ENCODE measurements at places on chromosomes 4 and X. TPM values are rescaled to one million over a fixed set of nuclear protein-coding genes. Genes with fewer than 3 reads are reported as not detected.

The DUX4 gene
- not detected for total RNA-seq

DNA sequence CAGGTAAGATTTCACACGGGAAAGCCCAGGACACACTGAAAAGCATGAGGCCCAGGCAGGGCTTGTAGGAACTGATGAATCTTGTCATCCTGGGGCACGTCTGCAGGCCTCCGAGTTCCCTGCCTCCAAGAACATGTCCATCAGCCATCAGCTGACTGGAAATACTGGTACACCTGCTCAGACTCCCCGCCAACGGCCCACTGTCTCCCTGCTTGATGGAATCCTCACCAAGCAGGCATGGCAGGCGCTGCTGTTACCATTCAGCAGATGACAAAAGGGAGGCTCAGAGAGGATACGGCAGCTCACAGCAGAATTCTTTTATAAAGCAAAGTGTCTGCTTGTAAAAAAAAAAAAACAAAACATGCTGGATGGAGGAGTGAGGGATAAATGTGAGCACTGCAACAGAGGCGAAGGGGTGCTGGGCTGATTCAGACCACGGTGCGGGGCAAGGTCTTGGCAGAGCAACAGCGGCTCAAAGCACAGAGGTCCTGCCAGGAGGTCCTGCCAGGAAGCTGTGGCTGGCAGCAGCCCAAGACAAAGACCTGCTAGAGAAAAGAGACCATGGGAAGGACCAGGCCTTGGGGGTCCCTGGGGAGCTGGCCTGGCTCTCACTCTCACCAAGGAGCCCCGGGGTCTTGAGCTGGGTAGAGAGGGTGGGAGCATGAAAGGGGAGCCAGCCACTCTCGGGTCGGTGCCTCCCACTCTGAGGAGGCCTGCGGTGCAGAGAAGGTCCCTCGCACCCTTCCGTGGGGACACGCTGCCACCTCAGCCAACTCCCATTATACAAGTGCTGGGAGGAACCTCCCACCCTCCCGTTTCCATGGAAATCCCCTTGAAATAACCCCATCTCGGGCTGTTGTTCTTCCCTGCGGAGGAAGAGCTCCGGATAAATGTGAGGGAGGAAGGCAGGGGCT is 25.6 kb downstream of the PPP2R2C start:
- no peaks in the 10 kb centered on the region for H3K27me3 ChIP-seq
- DNase-seq: peak; percentile 67
- H3K36me3 ChIP-seq: no peaks in the 10 kb centered on the region
- H3K4me1 ChIP-seq: peaks cover 4% of the 10 kb centered on the region

DNA sequence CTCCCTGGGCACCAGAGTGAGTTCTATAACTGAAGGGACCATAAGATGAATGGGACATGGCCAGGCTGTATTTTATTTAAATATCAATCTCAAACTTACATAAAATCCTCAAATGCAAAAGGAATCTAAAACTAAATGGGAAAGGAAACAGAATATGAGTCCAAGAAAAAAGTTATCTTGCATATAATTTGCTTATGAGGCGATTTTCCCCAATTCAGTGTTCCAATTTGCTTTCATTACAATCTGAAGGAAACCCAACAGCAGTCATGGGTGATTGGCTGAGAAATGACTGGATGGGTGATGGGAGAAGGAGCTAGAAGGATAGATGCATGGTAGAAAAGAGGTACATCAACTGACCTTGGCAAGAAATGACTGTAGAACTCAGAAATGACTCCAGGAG is 511.3 kb upstream of the TENM3 start:
- H3K27ac ChIP-seq: no peak overlapping the region
- no peaks in the 10 kb centered on the region for H3K27me3 ChIP-seq
- no peaks in the 10 kb centered on the region for H3K36me3 ChIP-seq
- no peak for DNase-seq
- no peaks in the 10 kb centered on the region for H3K4me1 ChIP-seq

- no peak for DNase-seq
- no peak overlapping the region for H3K4me3 ChIP-seq
- no peaks in the 10 kb centered on the region for H3K4me1 ChIP-seq
- no peaks in the 10 kb centered on the region for H3K27me3 ChIP-seq
Observed at GRCh38 chr4:96092151-96092705, 252.3 kb downstream of the PDHA2 start.

The MAP7D2 gene
- total RNA-seq: 1.2 TPM

The RBM46 gene
- not detected for total RNA-seq

The RHOXF1 gene
- total RNA-seq: not detected

GRCh38 chr4:156832886-156833285 is 138.7 kb downstream of the PDGFC start:
- DNase-seq: no peak
- no peaks in the 10 kb centered on the region for H3K27me3 ChIP-seq
- no peaks in the 10 kb centered on the region for H3K36me3 ChIP-seq
- no peaks in the 10 kb centered on the region for H3K4me1 ChIP-seq
- H3K4me3 ChIP-seq: no peak overlapping the region

GRCh38 chr4:151968643-151969042 is 207.8 kb upstream of the GATB start:
- no peak overlapping the region for H3K4me3 ChIP-seq
- no peak for DNase-seq
- no peaks in the 10 kb centered on the region for H3K27me3 ChIP-seq
- H3K27ac ChIP-seq: no peak overlapping the region
- no peaks in the 10 kb centered on the region for H3K4me1 ChIP-seq

DNA sequence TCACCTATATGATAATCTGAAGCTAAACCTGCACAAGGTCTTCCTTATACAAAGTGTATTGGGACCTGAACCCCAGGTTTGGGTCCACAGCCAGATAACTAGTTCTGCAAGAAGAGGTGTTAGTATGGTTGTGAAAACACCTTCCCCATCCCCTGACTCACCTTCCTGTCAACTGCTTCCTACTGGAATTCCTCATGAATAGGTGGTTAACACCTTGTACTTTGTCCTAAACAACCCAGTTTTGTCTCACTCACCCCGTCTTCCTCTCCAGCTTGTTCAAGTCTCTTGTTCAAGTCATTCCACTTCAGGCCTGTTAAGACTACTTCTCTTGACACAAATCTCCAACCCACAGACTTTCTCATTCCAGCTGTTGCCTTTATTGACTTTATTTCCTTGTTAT is 45.5 kb downstream of the CCNG2 start:
- H3K27me3 ChIP-seq: no peaks in the 10 kb centered on the region

GRCh38 chr4:126757219-126757618 is 875.5 kb upstream of the INTU start:
- H3K4me1 ChIP-seq: no peaks in the 10 kb centered on the region
- H3K4me3 ChIP-seq: no peak overlapping the region
- DNase-seq: no peak
- no peak overlapping the region for H3K27ac ChIP-seq

The DDIT4L gene
- 10.2 TPM for total RNA-seq

DNA sequence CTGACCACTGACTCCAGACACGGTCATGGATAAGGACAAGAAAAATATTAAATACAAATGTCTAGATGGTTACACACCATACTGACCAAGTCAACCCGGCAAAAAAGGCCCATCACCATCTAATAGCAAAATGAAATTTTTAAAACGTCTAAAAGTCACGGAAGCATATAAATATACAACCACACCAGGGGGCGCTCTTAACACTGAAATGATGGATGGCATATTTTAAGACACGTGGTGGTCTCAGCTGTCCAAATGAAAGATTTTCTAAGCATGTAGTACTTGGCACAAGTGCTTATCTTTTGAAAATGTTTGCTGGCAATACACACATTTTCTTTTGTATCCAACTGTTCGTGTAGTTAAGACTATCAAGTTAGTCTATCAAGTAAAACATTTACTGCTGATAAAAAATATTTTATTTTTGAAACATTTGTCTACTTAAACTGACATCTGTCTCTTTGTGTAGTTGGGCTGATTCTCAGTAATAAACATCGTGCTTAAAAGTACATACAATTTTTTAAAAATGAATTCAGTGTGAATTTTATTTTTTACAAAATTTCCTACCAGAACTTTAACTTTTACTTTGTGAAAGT is 64.6 kb downstream of the COX7B2 start:
- H3K27me3 ChIP-seq: no peaks in the 10 kb centered on the region
- H3K4me3 ChIP-seq: no peak overlapping the region
- no peak overlapping the region for H3K27ac ChIP-seq
- H3K36me3 ChIP-seq: no peaks in the 10 kb centered on the region
- H3K4me1 ChIP-seq: no peaks in the 10 kb centered on the region

The SYTL5 gene
- 0.21 TPM for total RNA-seq

GRCh38 chrX:41118156-41118555 is 32.9 kb downstream of the USP9X start:
- DNase-seq: no peak
- H3K27ac ChIP-seq: no peak overlapping the region
- H3K36me3 ChIP-seq: no peaks in the 10 kb centered on the region
- H3K4me1 ChIP-seq: peaks cover 4% of the 10 kb centered on the region

The TCEAL7 gene
- total RNA-seq: 83.2 TPM

GRCh38 chr4:12122316-12122715 is 693.6 kb upstream of the HS3ST1 start:
- no peaks in the 10 kb centered on the region for H3K4me1 ChIP-seq
- H3K27me3 ChIP-seq: no peaks in the 10 kb centered on the region
- H3K4me3 ChIP-seq: no peak overlapping the region
- no peak overlapping the region for H3K27ac ChIP-seq

GRCh38 chrX:118758511-118758910 is 31.1 kb downstream of the IL13RA1 start:
- no peaks in the 10 kb centered on the region for H3K4me1 ChIP-seq
- H3K27me3 ChIP-seq: no peaks in the 10 kb centered on the region
- H3K4me3 ChIP-seq: no peak overlapping the region
- no peak for DNase-seq
- H3K36me3 ChIP-seq: no peaks in the 10 kb centered on the region

The ABHD18 gene
- total RNA-seq: 10.5 TPM

- no peaks in the 10 kb centered on the region for H3K4me1 ChIP-seq
- no peak overlapping the region for H3K4me3 ChIP-seq
- H3K36me3 ChIP-seq: no peaks in the 10 kb centered on the region
- H3K27ac ChIP-seq: no peak overlapping the region
- DNase-seq: no peak
- H3K27me3 ChIP-seq: no peaks in the 10 kb centered on the region
Observed at GRCh38 chr4:182680234-182680653, 236.9 kb downstream of the DCTD start.

DNA sequence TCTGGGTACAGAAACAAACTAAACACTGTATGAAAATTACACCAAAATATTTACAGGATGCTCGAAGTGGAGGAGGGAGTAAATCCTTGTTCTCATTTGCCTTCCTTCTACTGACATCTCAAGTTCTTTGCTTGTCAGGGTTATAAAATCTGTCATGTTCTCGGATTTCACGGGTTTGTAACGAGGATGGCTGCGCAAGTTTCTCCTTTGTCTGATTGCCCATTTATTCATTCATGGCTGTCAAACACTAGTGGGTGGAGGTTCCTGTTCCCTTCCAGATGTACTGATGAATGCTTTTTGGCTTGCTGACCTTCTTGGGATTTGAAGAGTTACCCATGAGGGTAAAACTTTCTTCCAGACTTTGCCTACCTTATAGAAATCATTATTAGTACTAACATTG is 206.9 kb downstream of the SPCS3 start:
- no peaks in the 10 kb centered on the region for H3K27me3 ChIP-seq
- H3K36me3 ChIP-seq: no peaks in the 10 kb centered on the region
- DNase-seq: no peak

- no peak overlapping the region for H3K27ac ChIP-seq
- no peaks in the 10 kb centered on the region for H3K4me1 ChIP-seq
- H3K27me3 ChIP-seq: no peaks in the 10 kb centered on the region
- no peak overlapping the region for H3K4me3 ChIP-seq
- no peaks in the 10 kb centered on the region for H3K36me3 ChIP-seq
- DNase-seq: no peak
Observed at GRCh38 chrX:118633530-118633929, 93.9 kb upstream of the IL13RA1 start.

DNA sequence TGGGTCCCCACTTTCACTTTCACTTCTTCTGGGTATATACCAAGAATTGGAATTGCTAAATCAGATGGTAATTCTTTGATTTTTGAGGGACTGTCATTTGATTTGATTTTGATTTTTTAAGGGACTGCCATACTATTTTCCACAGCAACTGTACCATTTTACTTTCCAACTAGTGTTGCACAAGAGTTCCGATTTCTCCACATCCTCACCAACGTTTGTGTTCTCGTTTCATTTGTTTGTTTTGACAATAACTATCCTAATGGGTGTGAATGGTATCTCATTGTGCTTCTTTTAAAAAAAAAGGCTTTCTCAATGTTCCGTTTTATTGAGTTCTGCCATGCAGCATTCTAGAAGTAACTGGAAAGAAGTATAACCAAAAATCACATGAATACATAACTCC is 62.6 kb downstream of the C4orf46 start:
- H3K4me3 ChIP-seq: no peak overlapping the region
- H3K4me1 ChIP-seq: no peaks in the 10 kb centered on the region
- DNase-seq: no peak
- H3K36me3 ChIP-seq: no peaks in the 10 kb centered on the region
- no peaks in the 10 kb centered on the region for H3K27me3 ChIP-seq
